Tibial nerve (tissue), 4 donors: ENCODE measurements at places on chromosomes 3 and 15.

GRCh38 chr15:39539973-39540558, 40.8 kb upstream of the THBS1 start:
- DNase-seq: no peak

- DNase-seq: no peak
Observed at GRCh38 chr3:113791381-113791780, 44.5 kb downstream of the ATP6V1A start.

DNA sequence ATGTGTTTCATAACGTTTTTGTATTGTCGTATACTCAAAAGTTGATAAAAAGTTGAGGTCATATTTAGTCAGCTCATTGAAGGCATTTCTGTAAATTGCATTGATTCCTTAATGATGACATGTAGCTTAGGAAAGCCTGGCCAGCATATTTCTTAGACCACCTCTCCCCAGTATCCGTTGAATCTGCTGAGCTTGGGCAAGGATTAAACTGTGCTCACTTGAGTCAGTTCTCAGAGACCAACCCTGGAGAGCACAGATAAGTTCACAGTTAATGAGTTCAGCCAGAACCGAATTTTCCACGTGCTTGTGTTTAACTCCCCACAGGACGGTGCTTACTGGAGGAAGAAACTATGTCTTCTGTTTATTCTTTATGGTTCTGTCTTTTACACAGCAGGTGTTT, 132.7 kb downstream of the SLC25A26 start:
- no peak for DNase-seq

- peak; percentile 70 for DNase-seq
Observed at GRCh38 chr3:57164657-57165573, at the start of gene IL17RD. TSS of gene IL17RD (minus strand) at chr3:57165353. CDS start at chr3:57165286, 67 bp downstream.

DNA sequence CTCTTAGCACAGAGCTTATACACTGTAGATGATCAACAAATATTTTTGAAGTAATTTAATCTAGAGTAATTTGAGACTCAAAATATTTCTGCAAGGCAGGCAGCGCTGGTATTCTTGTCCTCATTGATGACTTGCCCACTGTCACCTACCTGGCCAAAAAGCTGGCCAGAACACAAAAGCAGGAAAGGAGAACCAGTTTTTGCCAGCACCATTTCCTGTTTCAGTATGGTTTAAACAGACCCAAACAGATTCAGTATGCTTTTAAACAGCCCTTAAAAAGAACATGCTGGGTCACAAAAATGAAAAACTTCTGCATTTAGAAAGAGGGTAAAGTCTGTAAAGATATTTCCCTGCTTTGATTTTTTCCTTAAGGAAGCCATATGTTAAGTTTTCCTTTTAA, 42.3 kb upstream of the ZNF280D start:
- DNase-seq: no peak

DNA sequence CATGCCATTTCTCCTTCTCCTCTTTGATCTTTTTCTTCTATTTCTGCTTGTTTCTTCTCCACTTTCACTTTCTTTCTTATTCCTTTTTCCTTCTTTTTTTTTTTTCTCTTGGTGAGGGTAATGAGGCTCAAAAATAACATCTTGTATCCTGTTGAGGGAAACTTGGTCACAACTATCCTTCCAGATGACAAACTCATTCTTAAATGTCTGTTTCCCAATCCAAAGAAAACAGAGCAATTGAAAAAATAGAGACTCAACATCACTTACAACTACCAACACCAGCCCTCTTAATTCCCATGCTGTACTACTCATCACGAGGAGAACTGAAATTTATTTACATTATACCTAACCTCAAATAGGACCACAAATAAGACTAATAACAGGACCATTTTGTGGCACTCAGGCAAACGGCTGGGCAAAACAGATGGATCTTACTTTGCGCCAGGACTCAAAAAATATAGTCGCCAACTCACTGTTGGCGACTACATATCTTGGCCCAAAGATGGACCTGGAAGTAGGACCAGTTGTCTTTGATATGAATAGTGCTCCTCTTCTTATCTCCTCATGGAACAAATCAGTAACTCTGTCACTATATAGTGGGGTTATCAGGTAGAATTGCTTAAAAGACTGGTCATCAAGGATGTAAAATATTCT, 343.9 kb downstream of the ZBTB20 start:
- no peak for DNase-seq

DNA sequence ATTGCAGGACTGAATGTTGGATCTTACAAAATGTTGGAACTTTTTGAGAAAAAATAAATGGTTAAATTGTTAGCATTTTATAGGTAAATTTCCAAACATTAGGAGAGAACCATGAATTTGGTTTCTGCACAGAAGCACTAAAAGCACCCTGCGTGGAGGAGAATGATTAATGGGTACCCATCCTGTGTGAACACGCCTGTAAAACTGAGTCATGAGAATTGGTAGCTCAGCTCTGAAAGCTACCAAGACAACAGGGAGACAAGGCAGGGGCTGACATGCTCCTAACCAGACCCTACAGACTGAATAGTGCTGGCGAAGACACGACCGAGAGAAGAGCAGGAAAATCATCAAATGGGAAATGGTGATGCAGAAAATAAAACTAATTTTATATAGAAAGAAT, 32.4 kb upstream of the MTMR10 start:
- no peak for DNase-seq

GRCh38 chr15:69096626-69097025, 63.8 kb upstream of the GLCE start:
- DNase-seq: no peak

- DNase-seq: no peak
Observed at GRCh38 chr3:122353215-122353614, 28.2 kb downstream of the CSTA start.

DNA sequence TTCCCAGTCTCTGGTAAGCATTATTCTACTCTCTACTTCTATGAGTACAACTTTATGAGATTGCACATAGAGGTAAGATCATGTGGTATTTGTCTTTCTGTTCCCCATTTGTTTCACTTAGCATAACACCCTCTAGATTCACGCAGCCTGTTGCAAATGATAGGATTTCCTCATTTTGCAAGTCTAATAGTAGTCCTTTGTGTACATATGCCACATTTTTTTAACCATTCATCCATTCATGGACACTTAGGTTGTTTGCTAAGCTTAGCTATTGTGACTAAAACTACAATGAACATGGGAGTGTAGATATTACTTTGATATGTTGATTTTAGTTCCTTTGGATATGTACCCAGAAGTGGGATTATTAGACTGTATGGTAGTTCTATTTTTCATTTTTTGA, 717.9 kb upstream of the ALCAM start:
- DNase-seq: no peak

DNA sequence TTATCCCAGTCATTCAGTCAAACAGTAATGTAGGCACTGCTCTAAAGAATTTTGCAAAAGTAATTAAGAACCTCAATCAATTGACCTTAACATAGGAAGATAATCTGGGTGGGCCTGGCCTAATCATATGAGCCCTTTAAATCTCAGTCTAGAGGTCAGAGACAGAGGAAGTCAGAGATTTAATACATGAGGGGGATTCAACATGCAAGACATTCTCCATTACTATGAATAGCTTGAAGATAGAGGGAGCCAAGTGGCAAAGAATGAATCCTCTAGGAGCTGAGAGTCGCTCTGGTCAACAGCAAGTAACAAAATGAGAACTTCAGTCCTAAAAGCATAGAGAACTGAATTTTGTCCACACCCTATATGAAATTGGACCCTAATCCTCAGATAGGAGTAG, 39.0 kb upstream of the MBNL1 start:
- DNase-seq: no peak

DNA sequence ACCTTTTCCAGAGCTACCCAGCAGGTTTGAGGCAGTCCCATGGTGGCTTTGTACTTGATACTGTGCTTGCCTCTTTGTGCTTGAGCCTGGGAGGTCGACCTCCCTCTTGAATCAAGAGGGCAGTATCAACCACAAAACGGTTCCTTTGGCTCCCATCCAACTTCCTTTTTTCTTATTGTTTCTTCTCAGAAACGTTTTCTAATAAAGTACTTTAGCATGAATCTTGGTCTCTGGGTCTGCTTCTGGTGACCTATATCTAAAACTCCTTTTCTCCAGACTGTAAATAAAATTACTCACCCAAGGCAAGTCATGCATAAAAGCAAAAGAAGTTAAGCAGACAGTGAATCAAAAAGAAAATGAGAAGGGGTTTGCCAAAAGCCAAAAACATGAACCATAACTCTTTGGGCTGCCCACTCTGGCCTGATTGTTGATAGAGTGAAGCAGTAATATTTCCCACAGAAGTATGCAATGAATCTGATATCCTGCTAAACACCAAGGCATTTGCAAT, 112.2 kb upstream of the SLC4A7 start:
- no peak for DNase-seq

DNA sequence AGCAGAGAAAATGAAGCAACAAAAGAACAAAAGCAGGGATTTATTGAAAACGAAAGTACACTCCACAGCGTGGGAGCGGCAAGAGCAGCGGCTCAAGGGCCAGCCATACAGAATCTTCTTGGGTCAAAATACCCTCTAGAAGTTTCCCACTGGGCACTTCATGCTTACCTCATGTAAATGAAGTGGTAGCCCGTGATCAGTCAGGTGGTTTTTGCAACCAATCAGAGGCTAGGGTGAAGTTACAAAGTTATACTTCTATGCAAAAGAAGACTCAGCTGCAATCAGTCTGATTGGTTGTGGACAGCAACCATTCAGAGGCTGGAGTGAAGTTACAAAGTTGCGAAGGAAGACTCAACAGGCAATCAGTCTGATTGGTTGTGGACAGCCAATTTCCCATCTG, 37.8 kb upstream of the TRH start:
- DNase-seq: no peak

GRCh38 chr3:148829926-148830325, 2.3 kb downstream of the CPB1 start:
- no peak for DNase-seq

- no peak for DNase-seq
Observed at GRCh38 chr15:23065836-23066235, 26.5 kb upstream of the TUBGCP5 start.

DNA sequence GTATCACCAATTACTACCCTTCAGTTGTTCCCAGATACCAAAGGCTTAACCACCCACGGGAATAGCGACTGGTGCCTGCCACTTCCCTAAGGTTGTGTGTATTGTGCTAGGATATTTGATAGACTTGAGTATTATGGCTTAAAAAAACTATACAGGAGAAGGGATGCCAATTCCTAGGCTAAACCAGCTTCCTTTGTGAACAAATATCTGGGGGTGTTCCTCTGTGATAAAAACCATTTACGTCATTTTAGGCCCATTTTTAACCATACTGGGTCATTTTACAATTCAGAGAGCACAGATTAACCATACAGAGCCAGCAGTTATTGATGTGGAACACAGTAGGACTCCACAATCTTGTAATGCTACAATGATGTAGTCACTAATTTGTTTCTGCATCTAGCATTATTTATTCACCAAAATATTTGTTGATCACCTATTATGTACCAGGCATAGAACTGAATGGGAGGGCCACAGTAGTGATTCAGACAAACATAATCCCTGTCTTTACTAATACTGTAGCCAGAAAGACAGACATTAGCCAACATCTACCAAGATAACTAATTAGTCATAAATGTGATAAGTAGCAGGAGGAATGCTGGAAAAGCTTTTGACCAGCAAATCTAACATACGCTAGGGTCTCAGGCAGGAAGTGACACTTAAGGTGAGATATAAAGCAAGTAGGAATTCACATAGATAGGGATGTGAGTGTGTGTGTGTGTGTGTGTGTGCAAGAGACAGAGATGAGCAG, 184.8 kb downstream of the MECOM start:
- no peak for DNase-seq

DNA sequence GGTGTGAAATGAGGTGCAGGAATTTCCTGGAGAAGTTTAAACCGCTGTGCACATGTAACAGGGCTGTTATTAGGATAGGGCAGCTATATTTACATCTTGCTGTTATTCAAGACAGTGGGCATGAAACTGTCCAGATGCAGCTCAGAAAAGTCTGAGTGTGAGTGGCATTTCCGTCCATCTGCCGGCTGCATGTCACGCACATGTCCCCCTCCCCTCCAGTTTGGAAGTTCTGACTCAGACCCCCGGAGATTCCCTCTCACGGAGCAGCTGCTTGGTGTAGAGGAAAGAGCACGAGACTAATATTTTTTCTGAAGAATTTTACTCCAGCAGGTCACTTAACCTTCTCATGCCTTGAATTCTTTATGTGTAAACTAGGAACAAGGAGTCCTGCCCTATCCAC, 69.8 kb downstream of the FEM1B start:
- no peak for DNase-seq

- no peak for DNase-seq
Observed at GRCh38 chr3:52195823-52196331, 2.1 kb upstream of the ALAS1 start.

GRCh38 chr3:7927015-7927414, 574.6 kb upstream of the LMCD1 start:
- DNase-seq: no peak

GRCh38 chr3:165643425-165643824, 193.8 kb downstream of the BCHE start:
- no peak for DNase-seq

DNA sequence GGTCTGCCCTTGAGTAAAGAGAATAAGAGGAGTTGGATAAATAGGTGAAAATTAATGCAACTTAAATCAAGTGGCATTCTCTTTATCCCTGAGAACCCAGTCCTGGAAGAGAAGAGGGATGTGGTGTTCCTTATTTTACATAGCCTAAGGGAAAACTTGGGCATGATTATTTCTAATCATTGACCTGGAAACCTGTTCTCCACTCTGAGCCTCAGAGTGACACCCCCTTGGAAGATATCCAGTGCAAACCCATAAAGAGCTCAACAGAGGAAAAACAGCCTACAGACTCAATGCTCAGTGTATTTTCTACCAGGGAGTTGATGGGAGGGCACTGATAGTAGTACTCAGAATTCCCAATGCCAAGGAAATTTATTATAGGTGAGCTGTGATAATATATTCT, 22.0 kb downstream of the SLC15A2 start:
- no peak for DNase-seq

GRCh38 chr3:10638466-10638865, 133.1 kb upstream of the ATP2B2 start:
- DNase-seq: no peak

- DNase-seq: no peak
Observed at GRCh38 chr3:126451511-126451910, 24.2 kb downstream of the ZXDC start.

- DNase-seq: no peak
Observed at GRCh38 chr3:18892756-18893155, 255.6 kb upstream of the KCNH8 start.

DNA sequence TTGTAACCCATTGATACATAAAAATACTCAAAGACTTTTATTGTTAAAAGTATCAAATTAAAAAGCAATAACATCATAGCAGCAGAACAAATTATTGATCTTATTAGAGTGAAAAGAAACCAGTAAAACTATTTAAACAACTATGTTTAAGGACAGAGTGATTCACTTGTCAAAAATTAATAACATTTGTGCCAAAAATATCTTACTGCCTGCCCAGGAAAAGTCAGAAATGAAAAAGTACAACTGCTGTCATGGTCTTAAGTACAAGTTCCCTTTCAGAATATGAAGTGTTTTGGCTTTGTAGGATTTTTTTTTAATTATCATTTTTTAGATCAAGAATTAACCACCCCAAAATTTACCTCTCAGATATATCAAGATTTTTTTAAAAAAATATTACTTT, 3.4 kb downstream of the IFT57 start:
- DNase-seq: no peak

- no peak for DNase-seq
Observed at GRCh38 chr15:85671156-85671555, 123.6 kb downstream of the KLHL25 start.
